ENCODE measurements at places on chromosomes 3 and 15.

- no peaks in the 10 kb centered on the region for H3K36me3 ChIP-seq
- H3K27me3 ChIP-seq, result no peaks in the 10 kb centered on the region
- H3K4me1 ChIP-seq, result no peaks in the 10 kb centered on the region
- no peak overlapping the region for H3K27ac ChIP-seq
- no peak for DNase-seq
- H3K4me3 ChIP-seq, result no peak overlapping the region
Measured at GRCh38 chr3:157275832-157276231, 115.9 kb upstream of the CCNL1 start.

DNA sequence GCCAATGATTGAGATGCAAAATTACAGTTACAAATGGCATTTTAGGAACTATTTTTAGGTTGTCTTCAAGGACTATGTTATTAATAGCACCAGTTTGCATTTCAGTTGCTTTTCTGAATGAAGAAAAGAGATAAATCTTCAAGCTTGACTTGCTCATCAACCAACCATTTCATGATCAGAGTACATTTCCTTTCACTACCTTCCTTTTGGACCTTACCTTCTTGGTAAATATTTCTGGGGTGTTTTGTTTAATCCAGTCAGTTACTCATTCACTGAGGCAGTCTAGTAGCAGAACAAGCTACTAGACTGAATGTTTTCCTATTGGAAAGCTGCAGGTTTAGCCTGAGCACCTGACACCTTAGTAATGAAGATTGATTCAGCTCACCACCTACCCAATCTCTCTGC, 8.2 kb downstream of the SLC27A2 start:
- no peak overlapping the region for H3K4me3 ChIP-seq
- DNase-seq, result no peak
- no peaks in the 10 kb centered on the region for H3K27me3 ChIP-seq
- no peak overlapping the region for H3K27ac ChIP-seq
- no peaks in the 10 kb centered on the region for H3K4me1 ChIP-seq
- no peaks in the 10 kb centered on the region for H3K36me3 ChIP-seq

DNA sequence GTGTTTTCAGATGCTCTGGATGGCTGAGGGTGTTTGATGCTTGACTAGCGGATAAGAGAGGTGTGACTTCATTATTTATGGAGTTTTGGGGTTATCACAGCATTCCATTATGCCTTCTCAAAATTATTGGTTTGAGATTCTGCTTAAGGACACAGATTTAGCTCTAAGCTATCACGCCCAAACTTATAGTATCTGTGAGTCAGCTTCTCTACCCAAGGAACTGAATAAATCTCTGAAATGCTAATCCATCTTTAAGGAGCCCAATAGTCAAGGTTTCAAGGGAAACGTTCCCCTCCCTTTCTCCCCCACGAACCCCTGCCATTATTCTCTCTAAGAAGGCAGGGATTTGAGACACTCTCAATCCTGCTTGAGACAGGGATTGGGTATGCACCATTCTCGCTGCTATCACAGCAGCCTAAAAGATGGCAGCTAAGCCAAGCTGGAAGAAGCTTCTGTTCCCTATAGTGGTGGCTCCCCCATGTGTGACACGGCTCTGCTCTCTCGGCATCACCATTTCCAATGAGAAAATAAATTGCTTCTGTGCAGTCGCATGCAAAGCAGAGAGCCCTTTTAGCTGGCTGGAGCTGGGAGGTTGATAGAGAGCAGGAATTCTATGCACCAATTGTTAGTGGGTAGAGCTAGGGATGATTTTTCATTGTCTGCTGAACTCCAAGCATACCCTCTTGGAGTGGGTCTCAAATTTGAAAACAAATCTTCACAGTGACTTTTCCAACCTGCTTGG, 151.1 kb downstream of the IL20RB start:
- H3K27me3 ChIP-seq, result peaks cover 8% of the 10 kb centered on the region
- no peaks in the 10 kb centered on the region for H3K36me3 ChIP-seq
- DNase-seq, result no peak
- peaks cover 4% of the 10 kb centered on the region for H3K4me1 ChIP-seq
- H3K27ac ChIP-seq, result no peak overlapping the region
- H3K4me3 ChIP-seq, result no peak overlapping the region

DNA sequence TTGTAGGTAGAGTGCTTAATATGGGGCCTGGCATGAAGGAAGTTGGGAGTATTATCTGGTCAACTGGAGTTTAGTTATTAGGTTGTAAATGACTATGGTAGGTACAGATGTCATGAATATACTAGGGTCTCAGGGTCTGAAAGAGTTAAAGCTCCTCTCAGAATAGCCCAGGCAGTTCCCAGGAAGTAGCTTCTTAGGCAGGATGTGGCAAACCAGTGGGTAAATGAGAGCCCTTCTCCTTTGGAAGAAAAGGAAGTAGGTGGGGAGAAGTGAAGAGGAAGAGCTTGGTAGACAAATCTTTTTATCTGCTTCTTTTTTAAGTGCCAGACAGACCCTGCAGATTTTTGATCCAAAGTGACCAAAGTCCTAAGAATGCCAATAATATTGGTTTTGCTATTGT, 24.5 kb downstream of the MAP2K1 start:
- H3K4me3 ChIP-seq, result peak overlapping the region; percentile 5
- no peak overlapping the region for H3K27ac ChIP-seq
- H3K36me3 ChIP-seq, result no peaks in the 10 kb centered on the region
- H3K4me1 ChIP-seq, result peaks cover 55% of the 10 kb centered on the region
- no peak for DNase-seq
- no peaks in the 10 kb centered on the region for H3K27me3 ChIP-seq

GRCh38 chr3:37309921-37310665, 135.7 kb upstream of the LRRFIP2 start:
- H3K27ac ChIP-seq, result no peak overlapping the region
- no peaks in the 10 kb centered on the region for H3K27me3 ChIP-seq
- H3K4me3 ChIP-seq, result no peak overlapping the region
- peaks cover 11% of the 10 kb centered on the region for H3K4me1 ChIP-seq

DNA sequence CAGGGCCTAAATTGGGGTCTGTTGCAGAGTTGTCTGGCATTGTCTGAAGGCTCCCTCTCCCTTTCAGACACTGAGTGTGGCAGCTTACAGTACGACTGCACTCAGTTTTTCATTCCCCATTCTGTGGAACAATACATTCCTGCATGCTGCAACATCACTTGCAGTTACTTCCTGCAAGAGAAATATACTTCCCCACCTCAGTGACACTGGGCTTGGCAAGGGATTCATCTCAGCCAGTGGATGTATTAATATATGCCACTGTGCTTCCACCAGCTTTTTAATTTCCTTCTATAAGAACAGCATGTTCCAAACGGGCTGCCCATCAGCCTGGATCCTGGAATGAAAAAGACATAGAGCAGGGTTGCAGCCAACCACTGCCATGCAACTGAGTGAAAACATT, 23.1 kb downstream of the B3GALNT1 start:
- H3K27ac ChIP-seq, result no peak overlapping the region
- no peak for DNase-seq
- H3K4me3 ChIP-seq, result no peak overlapping the region
- H3K4me1 ChIP-seq, result no peaks in the 10 kb centered on the region
- H3K27me3 ChIP-seq, result no peaks in the 10 kb centered on the region
- H3K36me3 ChIP-seq, result no peaks in the 10 kb centered on the region

All from CD8-positive, alpha-beta memory T cell (primary cell).